ENCODE measurements at places on chromosomes 7 and 10. TPM values are rescaled to one million over a fixed set of nuclear protein-coding genes. Genes with fewer than 3 reads are reported as not detected.

IGFBP3 gene
- total RNA-seq, result 272 TPM

- DNase-seq, result peak; percentile 68
Measured at GRCh38 chr10:19730167-19730906, 85.9 kb upstream of the PLXDC2 start.

DNA sequence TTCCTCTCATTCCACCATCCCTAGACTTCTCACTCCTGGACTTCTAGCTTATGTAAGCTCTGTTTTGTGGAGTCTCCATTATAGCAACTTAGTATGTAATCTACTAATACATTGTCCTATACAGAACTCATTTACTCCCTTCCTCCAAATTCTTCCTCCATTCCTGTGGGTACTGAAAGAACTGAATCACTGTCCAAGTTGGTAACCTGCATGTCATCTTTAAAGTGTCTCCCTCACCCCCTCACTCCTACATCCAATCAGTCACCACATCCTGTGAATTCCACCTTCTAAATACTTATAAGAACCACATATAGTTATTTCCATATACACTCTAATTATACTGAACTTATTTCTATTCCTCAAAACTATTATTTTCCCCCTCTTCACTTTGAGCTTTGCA is 20.3 kb downstream of the AASS start:
- DNase-seq, result peak; percentile 18

DNA sequence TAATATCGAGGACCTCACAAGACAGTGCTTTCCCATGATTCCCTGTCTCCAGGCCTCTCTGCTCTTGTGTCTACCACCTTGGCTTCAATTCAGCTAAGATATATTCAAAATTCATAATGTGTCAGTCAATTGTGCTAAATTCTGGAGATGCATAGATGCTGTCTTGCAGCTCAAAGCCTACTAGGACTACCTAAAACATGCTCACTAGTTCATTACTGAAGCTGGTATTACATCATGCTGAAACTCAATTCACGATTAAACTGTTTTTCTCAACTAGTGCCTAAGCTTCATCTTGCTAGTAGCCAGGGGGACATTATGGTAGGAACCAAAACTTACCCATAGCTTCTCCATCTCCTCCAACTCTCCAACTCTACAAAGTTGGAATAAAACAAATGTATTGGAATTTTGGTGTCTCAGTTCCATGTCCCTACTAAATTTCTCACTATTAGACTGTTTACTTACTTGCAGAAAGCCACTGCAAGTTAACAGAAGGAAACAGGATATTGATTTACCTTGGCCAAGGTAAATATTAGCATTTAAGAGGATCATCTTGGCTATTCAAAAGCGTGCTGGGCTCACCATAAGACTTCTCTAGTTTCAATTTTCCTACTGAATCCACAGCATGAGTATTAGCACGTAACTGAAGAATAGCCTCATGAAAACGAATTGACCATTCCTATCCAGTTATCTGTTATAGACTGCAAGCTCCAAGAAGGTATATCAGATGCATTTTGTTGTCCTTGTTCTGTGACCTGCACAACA is 53.6 kb downstream of the CREB3L2 start:
- no peak for DNase-seq

DNA sequence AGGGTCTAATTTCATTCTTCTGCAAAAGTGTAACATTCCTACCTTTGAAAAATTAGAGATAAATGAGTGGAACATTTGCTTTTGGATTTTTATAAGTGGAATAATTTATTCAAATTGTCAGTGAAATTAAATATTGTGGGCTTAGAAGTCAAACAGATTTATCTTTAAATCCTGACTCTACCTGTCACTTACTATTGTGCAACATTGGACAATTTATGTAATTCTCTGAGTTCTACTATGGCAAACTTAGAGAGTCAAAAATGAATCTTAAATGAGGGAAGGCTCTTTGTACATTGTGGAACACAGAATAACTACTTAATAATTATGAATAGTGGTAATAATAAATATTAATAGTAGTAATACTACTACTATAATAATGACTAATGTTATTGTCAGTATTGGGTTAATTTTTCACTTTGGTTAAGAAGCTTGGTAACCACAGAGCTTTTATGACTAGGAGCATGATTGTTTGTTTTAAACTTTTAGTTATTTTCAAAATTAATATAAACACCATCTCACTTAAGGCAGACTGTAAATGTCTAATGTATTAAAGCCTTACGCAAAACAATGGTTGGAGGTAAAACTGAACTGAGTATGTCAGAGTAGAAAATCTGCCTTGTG is 70.0 kb downstream of the PRKG1 start:
- no peak for DNase-seq

GRCh38 chr10:115844591-115844990 is 428.4 kb downstream of the GFRA1 start:
- no peak for DNase-seq

DNA sequence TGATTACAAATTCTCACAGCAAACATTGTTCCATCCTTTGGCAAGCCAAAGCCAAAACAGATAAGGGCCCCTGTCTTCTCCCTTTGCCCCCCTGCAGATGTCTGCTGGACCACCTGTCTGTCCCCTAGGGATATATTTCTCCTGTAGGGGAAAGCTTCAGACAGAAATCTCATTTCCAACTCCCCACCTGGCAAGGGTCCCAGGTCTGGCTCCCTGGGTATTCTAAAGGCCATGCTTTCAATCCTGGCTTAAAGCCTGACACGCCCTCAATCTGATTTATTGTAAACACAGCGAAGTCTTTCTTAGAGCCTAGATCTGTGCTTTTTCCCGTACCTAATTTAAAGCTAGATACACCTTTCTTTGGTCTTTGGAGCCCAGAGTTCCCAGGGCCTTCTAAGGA is 66.1 kb downstream of the KCNMA1 start:
- no peak for DNase-seq

ZFAND4 gene
- total RNA-seq, result 3.4 TPM

DNA sequence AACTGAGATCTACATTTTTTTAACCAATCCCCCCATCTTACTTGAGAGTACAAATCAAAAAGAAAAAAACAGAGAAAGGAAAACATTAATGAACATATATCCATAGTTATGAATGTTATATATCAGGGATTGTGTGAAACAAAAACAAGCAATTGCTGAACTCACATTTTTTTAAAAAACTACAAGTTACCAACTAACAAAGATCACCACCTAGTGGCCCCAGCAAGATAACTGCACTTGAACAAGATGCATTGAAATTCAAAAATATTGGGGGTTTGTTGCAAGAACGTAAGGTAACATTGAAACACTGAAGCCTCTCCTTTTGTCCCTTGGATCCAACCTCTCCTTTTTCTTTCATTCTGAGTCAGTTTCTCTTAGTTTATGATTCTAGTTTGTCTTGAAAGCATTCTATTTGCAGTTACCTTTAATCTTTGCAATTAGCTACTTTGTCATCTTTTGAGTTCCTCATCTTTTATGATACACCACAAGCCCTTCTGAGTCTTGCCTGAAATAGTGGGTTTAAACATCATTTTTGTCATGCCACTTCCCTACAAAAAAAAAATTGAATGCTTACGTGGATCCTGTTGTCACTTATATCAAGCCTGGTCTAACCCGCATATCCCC is 87.3 kb upstream of the TES start:
- peak; percentile 66 for DNase-seq

DNA sequence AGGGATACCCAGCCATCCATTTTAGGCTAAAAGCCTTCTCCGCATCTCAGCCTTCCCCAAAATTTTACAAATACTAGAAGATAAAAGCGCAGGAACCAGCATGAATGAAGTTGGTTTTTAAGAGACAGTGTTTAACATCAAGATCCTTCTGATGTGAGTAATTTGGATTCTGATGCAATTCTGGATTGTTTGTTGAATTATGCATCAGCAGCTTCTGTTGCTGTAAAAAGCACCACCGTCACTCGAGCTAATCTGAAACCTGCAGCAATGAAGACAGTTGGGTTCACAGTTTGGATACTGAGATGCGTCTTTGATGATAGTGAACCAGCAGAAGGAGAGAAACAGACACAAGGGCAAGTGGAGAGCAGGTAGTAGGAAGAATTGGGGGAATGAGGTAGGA is 179.2 kb downstream of the PLXNA4 start:
- no peak for DNase-seq

- DNase-seq, result peak; percentile 7
Measured at GRCh38 chr7:109751241-109751640, 1181.6 kb downstream of the DNAJB9 start.

GRCh38 chr10:112716924-112717413 is 233.1 kb upstream of the TCF7L2 start:
- peak; percentile 72 for DNase-seq

AKR1C8 gene
- not detected for total RNA-seq

EGFR gene
- total RNA-seq, result 63.9 TPM

GRCh38 chr7:1900847-1901246 is 230.8 kb downstream of the ELFN1 start:
- no peak for DNase-seq

SOSTDC1 gene
- under 0.01 TPM for total RNA-seq

DNA sequence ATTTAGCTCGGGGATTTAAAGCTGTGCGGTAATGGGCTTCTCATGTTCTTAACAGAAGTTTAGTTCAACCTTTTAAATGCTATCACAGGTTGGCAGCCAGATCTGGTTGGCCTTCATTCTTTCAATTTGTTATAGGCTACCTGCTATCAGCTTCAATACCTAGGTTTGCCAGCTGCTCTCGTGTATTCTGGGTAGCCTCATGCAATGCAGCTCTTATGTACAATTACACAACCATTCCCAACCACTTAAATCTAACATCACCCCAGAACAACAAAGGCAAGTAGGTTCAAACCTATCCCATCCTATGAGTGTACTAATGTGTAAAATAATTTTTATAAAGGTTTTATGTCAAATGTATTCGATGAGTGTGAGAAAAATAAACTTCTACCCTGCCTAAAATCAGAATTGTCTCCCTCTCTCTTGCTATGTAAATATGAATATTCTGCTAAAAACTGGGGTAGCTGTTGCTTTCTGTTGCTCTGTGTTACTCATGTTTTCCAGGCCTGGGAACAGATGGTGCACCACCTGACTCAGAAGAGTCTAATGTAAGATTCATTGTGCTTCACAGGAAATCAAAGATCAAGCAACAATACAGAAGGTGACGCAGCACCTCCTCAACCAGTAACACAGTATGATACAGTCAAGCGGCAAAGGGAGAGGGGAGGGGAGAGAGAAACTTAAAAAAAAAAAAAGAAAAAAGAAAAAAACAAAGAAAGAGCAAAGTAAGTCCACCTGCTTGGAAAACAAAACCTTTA is 188.6 kb downstream of the ETV1 start:
- peak; percentile 96 for DNase-seq

GRCh38 chr10:115029452-115030375 is 63.5 kb upstream of the ATRNL1 start:
- DNase-seq, result no peak

DNA sequence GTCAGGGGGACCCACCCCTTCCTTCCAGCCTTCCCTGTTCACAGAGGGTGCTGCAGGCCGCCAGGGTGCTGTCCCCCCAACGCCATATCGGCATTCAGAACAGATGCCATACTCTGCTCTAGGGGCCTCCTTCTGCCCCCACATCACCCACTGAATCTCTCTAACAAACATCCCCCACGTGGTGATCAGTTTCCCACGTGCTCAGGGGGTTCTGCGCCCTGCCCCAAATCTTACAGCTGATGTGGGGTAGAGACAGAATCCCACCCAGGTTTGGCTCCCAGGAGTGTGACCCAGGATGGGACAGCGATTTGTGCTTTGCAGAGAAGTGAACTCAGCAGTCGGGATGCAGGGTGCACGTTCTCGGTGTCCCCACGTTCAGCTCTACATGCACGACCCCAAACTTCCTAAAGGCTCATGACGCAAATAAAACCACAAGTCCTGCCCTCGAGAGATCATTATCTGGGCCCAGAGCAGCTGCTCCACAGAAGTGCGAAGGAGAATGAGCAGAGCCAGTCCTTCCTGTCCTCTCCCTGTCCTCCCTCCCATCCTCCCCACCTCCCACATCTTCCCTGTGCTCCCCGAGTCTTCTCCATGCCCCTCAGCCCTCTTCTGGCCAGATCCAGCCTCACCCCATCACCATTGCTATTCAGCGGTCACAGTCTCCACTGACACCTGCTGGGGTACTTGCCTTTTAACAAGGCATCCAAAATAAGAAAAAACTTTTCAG is 423.4 kb downstream of the DNAJB6 start:
- no peak for DNase-seq

GRCh38 chr10:103890194-103890658 is 27.8 kb downstream of the STN1 start:
- peak; percentile 8 for DNase-seq

- DNase-seq, result no peak
Measured at GRCh38 chr7:122577449-122578003, 121.4 kb downstream of the RNF133 start.

- DNase-seq, result no peak
Measured at GRCh38 chr7:15016766-15017165, 114.2 kb upstream of the DGKB start.

ADCY1 gene
- 0.18 TPM for total RNA-seq

DNA sequence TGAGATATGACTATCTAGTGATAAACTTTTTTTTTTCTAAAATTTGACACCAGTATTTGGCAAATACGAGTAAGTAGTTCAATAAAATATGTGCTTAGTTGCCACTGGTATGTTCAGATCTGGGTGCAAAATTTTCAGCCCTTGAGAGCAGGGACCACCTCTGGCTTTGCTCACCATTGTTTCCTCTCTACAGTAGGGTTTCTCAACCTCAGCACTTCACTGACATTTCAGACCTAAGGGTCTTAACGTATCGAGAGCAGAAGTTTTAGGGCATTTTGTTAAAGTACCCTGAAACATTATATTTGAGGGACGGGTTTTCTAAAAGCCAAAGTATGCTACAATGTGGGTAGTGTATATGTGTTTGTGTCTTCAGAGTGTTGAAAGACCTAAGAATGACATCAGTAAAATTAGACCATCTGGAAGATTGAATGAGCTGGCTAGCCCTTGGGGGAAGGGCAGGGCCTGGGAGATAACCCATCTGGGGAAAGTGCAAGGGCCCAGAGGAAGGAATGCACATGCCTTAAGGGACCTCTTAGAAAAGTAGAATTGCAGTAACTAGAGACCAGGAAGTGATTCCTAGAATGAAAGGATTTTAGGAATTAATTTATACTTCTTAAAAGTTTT is 11.8 kb downstream of the BZW2 start:
- DNase-seq, result peak; percentile 94

ITPRID1 gene
- total RNA-seq, result not detected

DNA sequence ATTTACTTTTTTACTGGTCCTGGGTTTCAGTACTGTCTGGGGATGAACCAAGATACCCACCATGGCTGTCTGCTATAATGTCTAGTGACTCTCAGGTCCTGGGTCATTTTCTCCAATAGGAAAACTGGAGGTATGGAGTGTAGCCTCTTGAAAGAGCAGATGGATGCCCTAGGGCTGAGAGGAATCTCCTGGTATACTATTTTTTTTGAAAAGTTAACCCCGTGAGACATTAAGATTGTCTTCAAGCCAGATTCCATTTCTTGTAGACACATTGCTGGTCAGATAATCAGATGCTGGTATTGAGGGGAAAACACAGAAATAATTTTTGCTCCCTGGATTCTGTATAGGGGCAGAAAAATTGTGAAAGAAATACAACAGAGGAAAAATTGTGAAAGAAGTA is 97.3 kb downstream of the ZNF680 start:
- DNase-seq, result no peak

SLC18A3 gene
- total RNA-seq, result not detected

- DNase-seq, result no peak
Measured at GRCh38 chr7:103349805-103350204, 2.4 kb downstream of the PSMC2 start.

GRID2IP gene
- total RNA-seq, result not detected

MKLN1 gene
- total RNA-seq, result 65.8 TPM

- peak; percentile 55 for DNase-seq
Measured at GRCh38 chr10:100562008-100562672, 26.4 kb downstream of the HIF1AN start.

MYH16 gene
- 0.18 TPM for total RNA-seq

ARHGAP21 gene
- total RNA-seq, result 94.3 TPM

OR2A5 gene
- total RNA-seq, result not detected

ZNF503 gene
- 0.83 TPM for total RNA-seq

Data from IMR-90 (cell line).